ENCODE measurements at places on chromosomes 2 and 18.

- no peak for DNase-seq
Observed at GRCh38 chr2:101124643-101125366, 26.4 kb downstream of the TBC1D8 start.

GRCh38 chr2:19235308-19235707 lies 123.1 kb downstream of the OSR1 start:
- DNase-seq, result no peak

GRCh38 chr2:85413592-85414420 lies 3.6 kb upstream of the CAPG start:
- DNase-seq, result no peak

DNA sequence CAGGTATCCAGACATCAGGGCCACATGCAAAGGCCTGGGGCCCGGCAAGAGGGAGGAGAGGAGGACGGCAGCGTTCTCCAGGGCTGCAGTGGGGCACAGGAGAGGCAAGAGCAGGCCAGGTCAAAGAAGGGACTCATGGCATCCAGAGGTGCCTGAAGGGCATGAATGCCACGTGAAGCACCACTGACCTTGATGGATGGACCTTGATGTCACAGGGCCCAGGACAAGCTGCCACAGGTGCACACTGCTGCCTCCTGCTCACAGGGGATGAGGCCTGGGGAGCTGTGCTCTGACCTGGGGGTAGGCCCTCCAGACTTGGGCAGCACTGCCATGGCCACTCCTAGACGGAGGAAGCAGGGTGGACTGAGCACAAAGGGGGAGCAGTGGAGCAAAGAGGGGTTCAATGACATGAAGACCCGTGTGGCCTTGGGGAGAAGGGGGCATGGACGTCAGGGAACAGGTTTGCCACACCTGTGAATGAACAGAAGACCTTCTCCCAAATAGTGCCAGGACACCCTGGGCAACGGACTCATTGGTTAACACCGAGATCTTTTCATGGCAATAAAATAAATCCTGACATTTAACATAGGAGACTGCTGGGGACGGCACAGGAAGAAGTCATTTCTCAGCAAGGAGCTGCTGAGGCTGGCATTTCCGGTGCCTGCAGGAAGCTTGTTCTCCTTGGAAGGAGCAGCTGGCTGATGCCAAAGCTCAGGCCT lies 65.6 kb downstream of the EMX1 start:
- DNase-seq, result no peak

- DNase-seq, result no peak
Observed at GRCh38 chr2:42957861-42958301, 165.5 kb upstream of the HAAO start.

GRCh38 chr18:10488017-10488416 lies 33.6 kb downstream of the APCDD1 start:
- DNase-seq, result no peak

DNA sequence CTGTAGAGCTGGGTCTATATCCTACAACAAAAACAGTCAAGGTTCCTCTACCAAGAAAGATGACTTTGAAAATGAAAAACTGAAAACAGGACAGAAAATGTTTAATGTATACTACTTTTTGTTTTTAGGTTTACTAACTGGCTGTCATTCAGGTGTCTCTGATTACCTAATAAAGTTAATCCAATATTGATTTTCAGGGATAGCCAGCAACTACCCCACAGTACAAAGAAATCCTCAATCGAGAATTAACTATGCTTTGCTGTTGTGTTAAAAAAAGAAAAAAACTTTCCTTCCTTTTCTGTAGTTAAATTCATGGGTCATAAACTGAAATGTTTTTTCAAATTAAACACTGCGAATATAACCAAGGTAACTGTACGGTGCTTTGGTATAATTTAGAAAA lies 45.8 kb downstream of the TTR start:
- no peak for DNase-seq

DNA sequence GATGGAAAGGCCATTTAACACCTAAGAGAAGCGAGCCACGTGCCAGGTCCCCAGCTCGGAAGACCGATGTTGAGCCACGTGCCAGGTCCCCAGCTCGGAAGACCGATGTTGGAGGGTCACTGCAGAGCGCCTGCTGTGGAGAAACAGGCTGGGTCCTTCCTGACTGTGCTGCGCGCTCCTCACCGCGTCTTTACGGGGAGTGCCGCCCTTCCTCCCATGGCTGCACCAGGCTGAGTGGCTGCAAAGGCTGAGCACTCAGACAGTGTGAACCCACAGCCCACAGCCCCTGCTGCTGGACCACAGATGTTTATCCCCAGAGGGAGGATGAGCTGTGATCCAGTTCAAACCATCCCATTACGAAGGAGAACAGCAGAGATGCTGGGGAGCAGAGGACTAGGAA lies 55.7 kb downstream of the RTP5 start:
- no peak for DNase-seq
